Gastroesophageal sphincter (tissue), 4 donors: ENCODE measurements at places on chromosomes 11 and 22. TPM values are rescaled to one million over a fixed set of nuclear protein-coding genes. Genes with fewer than 3 reads are reported as not detected.

Gene GGTLC3
- total RNA-seq, result not detected

Gene ELF5
- total RNA-seq, result not detected

- ATAC-seq, result no peak
Measured at GRCh38 chr22:32208681-32209080, 3.8 kb upstream of the RFPL2 start.

Gene MPEG1
- 15.3 TPM for total RNA-seq

GRCh38 chr22:37549704-37550059 is 10.6 kb upstream of the CDC42EP1 start:
- no peak for ATAC-seq

DNA sequence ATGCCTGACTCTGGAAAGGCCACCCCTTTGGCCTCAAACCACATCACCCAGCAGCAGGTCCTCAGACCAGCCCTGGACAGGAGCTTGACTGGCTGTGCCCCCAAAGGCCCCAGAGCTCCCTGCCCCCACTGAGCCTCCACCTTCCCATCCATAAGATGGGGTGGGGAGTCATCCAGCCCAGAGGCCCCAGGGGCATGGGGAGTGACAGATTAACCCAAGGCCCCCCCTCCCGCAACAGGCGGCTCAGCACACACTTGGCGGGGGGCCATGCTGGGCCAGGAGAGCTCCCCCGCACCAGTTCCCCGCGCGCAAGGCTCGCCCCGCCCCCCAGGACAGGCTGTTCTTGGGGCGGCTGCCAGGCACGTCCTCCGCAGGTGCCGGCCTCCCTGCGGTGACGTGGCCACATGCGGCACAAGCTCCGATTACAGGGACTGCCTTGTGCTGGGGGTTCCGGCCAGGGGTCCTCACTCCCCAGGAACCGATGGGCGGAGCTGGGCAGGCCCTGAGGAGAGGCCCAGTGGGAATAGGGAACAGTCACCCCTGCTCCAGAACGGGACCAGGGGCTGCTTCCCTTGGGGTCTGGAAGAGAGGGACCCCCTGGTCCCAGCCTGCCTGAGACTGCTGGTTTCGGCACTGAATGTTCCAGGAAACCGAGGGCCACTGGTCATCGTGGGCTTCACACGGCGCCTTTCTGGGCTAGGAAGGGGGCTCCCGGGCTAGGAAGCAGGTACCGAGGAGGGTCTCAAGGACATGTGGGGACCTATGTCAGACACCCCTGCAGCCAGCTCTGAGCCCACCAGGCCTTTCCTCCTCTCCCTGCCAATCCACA is 5.1 kb upstream of the CDKN1C start:
- peak; percentile 44 for ATAC-seq

DNA sequence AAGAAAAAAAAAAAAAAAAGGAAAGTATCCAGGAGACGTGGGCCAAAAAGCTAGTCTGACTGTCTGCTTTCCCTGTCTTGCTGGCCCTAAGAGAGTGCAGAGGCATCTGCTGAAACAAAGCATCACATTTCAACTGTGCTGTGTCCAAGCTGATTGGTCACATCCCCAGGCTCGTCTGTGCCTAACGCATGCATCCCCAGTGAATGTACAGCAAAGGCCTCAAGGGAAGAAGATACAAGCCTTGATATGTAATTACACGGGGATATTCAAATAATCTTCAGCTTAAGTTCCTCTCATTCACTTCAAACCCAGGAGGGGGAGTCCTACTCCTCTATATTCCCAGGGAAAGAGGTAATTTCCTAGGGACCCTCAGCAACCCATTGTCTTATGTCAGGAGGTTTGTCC is 5.4 kb upstream of the SORL1 start:
- no peak for ATAC-seq

- ATAC-seq, result no peak
Measured at GRCh38 chr11:90235526-90235925, 12.7 kb upstream of the CHORDC1 start.

GRCh38 chr22:36456464-36456845 is 25.0 kb downstream of the TXN2 start:
- no peak for ATAC-seq

- ATAC-seq, result no peak
Measured at GRCh38 chr11:13349046-13349445, 71.5 kb downstream of the BMAL1 start.

- peak; percentile 95 for ATAC-seq
Measured at GRCh38 chr11:44036811-44037657, 10.7 kb upstream of the ACCSL start.

DNA sequence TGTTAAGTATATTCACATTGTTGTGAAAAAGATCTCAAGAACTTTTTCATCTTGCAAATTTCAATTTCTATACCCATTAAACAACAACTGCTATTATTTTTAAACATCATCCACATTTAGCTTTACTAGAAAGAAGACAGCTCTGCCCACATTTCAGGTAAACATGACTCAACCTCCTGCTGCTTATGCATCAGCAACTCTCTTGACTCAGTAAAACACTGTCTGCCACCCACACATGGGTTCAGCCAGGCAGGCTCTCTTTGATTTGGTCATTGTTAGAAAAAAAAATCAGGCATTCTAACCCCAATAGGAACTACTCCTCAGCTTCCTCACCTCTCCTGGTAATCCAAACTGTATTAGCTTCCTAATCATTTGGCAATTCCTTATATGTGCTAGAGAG is 5.1 kb upstream of the ENDOD1 start:
- no peak for ATAC-seq

GRCh38 chr11:115886422-115886733 is 382.2 kb upstream of the CADM1 start:
- no peak for ATAC-seq

DNA sequence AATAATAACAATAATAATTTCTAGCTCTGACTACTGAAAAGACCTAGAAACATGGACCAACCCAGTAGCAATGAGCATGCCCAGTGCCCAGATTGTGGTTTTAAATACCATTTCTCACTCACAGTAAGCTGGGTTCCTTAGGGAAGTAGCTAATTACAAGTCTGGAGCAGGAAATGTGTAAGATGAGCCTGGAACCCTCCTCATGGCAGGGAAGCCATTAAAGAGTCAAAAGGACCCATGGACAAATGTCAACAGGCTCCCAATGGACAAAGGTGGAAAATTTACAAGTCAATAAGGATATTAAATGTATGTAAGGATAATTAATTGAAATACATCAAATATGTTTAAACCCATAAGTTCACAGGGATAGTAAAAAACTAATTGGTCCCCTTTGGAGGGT is 10.6 kb upstream of the CSNK2A3 start:
- no peak for ATAC-seq

DNA sequence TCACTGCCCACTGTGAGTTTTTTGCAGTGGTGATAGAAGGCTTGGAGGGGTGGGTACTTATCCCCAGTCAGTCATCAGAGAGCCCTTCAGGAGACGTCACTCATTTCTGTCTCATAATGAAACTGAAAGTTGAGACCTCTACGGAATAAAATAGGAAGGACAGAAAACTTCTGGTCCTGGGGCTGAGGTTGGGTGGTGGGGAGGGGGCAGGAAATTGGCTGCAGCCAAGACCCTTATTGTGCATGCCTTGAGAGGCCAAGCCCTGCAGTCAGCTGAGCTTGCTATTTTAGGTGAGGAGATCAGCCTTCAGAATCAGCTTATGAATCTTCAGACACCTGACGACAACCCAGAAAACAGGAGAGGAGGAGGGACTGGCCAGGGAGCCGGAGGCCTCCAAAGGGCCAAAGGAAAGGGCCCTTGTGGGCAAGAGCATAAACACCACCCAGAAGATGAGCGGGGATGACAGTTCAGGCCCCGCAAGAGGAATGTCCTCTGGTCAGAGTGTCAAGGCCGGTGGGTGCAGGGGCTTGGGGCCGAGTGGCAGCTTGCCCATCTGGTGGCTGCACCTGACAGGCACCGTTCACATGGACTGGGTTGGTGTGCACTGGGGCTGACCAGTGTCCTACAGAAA is 17.9 kb upstream of the ADA2 start:
- ATAC-seq, result peak; percentile 22

DNA sequence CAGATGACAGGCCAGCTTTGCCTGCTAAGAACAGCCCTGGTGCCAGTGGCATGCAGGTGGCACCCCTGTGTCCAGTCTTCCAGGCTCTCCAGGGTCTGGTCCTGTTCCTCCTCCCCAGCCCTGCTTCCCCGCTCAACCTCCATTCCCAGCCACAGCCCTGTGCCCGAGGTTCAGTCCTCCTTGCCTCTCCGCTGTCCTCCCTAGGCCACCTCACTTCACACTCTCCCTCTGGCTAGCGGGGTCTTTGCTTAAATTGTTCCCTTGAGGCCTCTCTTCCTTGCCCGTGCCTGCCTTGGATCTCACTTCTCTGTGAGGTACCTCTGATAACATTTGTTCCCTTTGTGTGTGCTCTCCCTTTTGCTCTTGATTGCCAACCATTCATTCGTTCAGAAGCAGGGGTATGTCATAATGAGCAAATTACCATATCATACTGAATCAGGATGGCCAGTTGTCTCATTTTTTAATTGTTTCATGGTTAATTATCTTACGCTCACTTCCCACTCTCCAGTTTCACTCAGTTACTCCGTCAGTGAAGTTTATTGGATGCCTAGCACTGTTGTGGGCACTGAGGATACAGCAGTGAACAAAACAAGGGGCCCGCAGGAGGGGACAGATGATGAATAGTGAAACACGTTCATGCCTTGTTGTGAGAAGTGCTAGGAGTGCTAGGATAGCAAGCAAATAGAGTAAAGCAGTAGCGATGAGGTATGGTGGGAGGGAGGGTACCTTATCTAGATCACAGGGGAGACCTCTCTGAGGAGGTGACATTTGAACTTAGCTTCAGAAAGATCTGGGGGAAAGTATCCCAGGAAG is 7.4 kb downstream of the BMAL1 start:
- ATAC-seq, result no peak

Gene KDM4E
- total RNA-seq, result not detected

DNA sequence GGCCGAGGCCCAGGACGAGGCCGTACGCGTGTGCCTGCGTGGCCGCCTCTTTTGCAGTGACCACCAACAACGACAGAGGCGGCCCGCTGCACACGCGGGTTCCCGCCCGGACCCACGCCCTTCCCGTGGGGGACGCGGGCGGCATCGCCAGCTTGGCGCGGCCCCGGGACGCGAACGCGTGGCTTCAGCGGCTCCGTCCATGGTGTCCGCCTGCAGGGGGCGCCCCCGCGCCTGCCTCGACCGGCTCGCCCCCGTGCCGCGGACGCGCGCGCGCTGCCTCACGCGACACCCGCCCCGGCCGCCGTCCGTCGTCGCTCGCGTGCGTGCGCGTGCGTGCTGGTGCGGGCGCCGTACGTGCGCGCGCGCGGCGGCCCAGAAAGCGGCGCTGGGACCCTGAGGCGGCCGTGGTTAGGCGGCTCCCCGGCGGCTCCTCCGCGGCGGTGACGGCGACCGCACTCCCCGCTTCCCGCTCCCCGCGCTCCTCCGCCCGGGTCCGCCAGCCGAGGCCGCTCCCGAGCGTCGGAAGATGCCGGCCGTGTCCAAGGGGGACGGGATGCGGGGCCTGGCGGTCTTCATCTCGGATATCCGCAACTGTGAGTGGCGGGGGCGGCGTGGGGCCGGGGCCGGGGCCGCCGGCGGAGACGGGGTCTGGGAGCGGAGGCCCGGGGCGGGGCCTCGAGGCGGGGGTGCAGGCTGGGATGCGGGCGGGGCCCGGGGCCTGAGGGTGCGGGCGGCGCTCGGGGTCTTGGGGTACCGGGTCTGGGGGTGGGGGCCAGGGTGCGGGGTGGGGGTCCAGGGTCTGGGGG is at the start of gene AP2A2:
AP2A2 (plus strand) TSS at position 375 of the 806 bp plus-strand sequence; CDS start at position 527, 152 bp downstream.
- ATAC-seq, result peak; percentile 89

DNA sequence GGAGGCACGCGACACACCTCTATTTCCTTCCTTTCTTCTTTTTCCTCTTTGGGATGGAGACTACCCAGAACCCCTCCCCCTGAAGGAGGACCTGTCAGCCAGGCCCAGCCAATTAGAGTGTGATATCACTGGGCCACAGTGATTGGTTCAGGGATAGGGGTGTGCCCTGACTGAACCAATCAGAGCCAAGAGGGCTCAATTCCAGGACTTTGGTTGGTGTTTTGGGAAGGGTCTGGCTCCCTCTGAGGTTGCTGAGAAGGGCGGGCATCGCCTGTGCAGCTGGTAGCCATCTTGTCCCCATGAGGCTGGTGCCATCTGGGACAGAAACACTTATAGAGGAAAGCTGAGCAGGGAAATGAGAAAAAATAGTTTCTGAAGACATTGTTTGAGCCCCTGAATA is 71.4 kb downstream of the CHST1 start:
- no peak for ATAC-seq

- ATAC-seq, result no peak
Measured at GRCh38 chr11:115524572-115524971, 20.4 kb upstream of the CADM1 start.

Gene IGHMBP2
- 20.9 TPM for total RNA-seq

Gene NEAT1
- total RNA-seq, result 21.0 TPM

GRCh38 chr22:17597217-17597616 is 31.3 kb downstream of the ATP6V1E1 start:
- peak; percentile 48 for ATAC-seq

- ATAC-seq, result no peak
Measured at GRCh38 chr11:100980156-100980555, 149.5 kb downstream of the PGR start.

- ATAC-seq, result no peak
Measured at GRCh38 chr22:38418589-38418988, 36.4 kb downstream of the KCNJ4 start.

Gene LRRC75B
- 21.2 TPM for total RNA-seq

DNA sequence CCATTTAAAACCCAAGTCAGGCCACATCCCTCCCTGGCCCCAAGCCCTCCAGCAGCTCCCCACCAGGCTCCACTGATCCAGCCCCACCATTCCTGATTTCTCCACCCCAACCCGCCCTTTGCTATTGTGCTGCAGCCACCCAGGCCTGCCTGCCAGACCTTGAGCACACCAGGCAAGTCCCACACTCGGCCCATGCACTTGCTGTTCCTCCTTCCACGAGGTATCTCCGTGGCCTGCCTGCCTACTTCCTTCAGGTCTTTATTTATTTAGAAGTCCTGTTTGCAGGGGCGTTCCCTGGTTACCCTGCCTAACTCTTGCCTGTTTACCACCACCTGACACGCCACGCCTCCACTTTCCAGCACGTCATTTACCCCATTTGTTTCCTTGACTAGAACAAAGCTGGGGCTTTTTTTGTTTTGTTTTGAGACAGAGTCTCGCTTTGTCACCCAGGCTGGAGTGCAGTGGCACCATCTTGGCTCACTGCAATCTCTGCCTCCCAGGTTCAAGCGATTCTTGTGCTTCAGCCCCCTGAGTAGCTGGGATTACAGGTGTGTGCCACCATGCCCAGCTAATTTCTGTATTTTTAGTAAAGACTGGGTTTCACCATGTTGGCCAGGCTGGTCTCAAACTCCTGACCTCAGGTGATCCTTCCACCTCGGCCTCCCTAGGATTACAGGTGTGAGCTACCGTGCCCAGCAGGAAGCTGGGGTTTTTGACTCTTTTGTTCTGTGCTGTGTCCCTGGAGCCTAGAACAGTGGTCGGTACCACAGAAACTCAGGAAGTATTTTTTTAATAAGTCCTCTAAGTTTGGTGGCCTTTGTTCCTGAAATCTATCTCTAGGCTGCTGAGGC is 6.7 kb downstream of the CENPM start:
- ATAC-seq, result no peak

Gene PDE3B
- 21.8 TPM for total RNA-seq

Gene SLC15A3
- 48.4 TPM for total RNA-seq

DNA sequence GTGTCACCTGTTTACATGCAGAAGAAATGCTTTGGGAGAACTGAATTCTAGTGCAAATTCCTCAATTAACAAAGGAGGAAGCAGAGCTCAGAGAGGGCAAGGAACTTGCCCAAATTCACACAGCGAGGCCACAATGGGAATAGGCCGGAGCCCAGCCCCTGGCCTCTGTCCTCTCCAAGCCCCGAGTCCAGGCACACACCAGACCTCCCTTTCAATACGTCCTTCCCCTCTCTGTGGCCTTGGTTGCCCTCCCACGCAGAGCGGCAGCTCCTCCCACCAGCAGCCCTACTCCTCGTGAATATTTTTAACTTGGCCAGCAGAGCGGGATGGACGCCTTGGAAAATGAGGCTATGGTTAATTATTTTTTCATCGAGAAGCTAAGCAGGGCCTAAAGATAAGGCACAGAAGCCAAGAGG is 1.6 kb upstream of the CARD10 start:
- no peak for ATAC-seq

Gene DEFB131B
- not detected for total RNA-seq
